Caudate nucleus (tissue), 63 donors: ENCODE measurements at places on chromosomes 1 and 21.

GRCh38 chr1:246573491-246573890 is 7.2 kb downstream of the CNST start:
- DNase-seq: no peak

DNA sequence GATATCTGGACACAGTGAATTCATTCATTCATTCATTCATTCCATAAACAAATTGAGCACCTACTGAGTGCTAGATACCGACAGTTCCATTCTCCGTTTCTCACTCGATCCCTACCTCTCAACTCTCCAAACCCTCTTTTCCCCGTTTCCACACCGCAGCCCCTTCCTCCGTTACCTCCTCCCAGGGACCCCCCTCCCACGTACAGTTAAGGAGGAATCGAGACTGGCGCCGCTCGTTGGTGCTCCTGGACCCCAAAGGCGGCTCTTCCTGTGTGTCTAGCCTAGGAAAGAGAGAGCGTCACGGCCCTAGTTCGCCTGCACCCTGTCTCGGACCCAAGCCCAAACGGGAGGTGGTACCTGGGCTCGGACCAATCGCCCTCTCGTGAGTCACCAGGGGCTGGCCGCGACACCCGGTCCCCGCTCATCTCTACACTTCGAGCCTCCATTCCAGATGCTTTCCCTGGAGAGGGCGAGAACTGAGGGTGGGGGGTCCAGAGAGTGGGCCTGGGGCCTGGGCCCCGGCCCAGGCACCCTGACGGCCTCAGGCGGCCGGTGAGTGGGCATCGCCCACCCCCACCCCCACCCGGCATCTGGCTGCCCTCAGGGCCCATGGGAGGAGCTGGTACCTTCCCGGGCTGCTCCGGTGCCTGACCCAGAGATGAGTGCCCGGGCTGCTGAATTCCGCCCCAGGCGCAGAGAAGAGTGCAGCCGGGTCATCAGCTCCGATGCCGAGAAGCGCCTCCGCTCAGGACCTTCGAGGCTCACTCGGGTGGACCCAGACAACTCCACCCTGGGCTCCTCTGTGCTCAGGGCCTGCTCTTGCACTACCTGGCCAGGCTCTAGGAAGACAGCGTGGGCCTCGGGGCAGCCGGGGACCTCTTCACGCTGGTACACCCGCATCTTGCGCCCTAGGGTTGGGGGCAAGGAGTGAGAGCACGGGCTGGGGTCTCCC is 4.9 kb downstream of the ARHGEF19 start:
- no peak for DNase-seq

GRCh38 chr1:31397360-31398095 is 15.5 kb upstream of the SERINC2 start:
- no peak for DNase-seq

DNA sequence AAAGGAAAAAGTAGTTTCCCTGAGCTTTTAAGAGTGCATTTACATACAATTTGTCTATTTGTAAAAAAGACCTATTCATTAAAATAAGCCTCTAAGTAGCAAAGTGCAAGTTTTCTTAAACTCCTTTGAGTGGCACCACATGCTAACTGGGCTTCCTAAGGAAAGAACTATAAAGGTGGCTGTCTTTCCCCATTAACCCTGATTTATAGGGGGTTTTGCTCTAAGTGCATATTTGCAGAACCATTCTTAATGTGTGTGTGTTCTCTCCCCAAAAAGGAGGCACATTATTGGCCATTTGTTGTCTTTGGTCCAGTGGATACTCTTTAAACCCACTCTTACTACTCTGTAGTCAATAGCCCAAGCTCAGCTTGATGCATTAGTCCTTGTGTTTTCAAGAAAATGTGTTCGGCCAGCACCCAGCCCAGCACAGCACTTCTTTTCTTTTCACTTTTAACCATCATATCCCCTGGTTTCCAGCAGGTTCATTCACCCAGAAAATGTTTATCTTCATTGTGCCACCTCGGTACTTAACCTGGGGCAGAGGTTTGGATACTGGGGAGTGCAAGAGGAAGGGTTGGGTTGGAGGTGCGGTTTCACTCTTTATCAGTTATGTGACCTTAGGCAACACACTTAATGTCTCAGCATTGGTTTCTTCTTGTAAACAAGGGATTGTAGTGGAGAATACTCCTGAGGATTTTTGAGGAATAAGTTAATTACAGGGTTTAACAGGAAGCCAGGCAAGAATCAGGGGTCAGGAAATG is 161.9 kb upstream of the UBE2U start:
- DNase-seq: no peak

GRCh38 chr1:59110271-59110670 is 186.6 kb upstream of the FGGY start:
- no peak for DNase-seq

DNA sequence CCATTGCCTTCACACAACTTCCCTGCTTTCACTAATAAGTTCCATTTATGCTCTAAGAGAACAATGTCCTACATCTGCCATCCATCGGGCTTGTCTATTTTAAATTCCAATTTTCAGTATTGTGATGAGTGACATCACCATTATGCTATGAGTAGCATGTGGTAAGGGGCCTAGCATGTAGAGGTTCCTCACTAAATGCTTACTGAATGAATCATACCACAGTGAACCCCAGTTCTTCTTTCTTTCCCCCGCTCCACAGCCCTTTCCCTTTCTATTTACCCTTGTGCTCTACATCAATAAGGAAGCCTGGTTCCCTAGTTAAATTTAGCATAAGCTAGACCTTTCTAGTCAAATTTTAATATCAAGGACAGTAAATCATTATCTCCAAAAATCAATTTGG is 195.0 kb upstream of the RGS18 start:
- no peak for DNase-seq

GRCh38 chr1:21824926-21825325 is 12.9 kb downstream of the LDLRAD2 start:
- DNase-seq: no peak

- no peak for DNase-seq
Measured at GRCh38 chr1:36553591-36554322, 71.0 kb upstream of the CSF3R start.
